Urinary bladder (tissue), 4 donors: ENCODE measurements at places on chromosomes 7 and 10.

- DNase-seq, result no peak
Observed at GRCh38 chr7:132636581-132636980, 60.3 kb upstream of the PLXNA4 start.

GRCh38 chr10:15149042-15149771 lies 19.3 kb downstream of the NMT2 start:
- no peak for DNase-seq

- no peak for DNase-seq
Observed at GRCh38 chr10:125165584-125166573, 5.5 kb upstream of the CTBP2 start.

- DNase-seq, result no peak
Observed at GRCh38 chr7:148265896-148266295, 324.7 kb upstream of the C7orf33 start.

DNA sequence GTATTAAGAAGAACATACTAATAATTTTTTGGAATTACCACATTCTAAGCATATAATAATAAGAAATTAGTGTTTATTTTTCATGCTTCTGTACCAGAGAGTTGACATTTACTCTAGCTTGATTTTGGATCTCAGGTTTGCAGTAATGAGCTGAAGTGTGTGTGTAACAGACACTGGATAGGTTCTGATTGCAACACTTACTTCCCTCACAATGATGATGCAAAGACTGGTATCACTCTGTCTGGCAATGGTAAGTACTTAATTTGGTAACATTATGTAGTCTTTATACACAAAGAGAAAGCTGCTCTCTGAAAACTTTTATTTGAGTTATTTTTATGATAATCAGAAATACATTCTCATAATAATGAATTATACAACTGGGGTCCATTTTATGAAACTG lies 54.1 kb downstream of the SRI start:
- no peak for DNase-seq

GRCh38 chr10:60123172-60123571 lies 216.8 kb upstream of the CCDC6 start:
- no peak for DNase-seq

DNA sequence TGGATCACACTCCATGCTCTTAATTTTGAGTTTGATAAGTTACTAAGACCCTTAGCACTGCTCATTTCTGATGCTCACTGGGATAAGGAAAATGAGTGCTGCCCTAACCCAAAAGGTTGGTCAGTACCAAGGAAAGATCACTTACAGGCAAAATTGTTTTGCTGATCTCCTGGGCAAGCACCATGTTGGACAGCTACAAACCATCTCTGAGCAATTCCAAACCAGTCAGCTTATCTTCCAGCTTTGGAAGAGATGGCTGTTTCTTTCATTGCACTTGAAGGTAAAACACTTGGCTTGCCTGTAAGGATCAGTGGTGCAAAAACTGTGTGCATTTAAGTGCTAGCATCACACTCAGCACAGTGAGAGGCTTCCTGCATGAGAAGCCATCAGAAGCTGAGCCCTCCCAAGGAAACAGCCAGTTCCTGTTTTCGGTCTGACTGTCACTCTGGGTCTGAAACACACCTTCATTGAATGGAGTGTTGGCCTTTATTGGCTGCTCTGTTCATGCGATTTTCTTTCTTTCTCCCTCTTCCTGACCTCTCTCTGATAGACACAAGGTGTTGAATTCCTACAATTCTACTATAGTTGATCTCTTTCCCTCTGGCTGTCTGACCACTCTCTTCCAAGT lies 126.4 kb upstream of the GHITM start:
- DNase-seq, result no peak

GRCh38 chr10:32180390-32181280 lies 124.4 kb upstream of the KIF5B start:
- no peak for DNase-seq

GRCh38 chr7:69245646-69246045 lies 352.6 kb upstream of the AUTS2 start:
- no peak for DNase-seq
